ENCODE measurements at places on chromosomes 7 and 10. TPM values are rescaled to one million over a fixed set of nuclear protein-coding genes. Genes with fewer than 3 reads are reported as not detected.

CNTNAP2 gene
- 1.6 TPM for total RNA-seq

TRIM73 gene
- 6.0 TPM for total RNA-seq

TNS3 gene
- total RNA-seq = 97.2 TPM

GARIN1A gene
- 2.6 TPM for total RNA-seq

FFAR4 gene
- 6.1 TPM for total RNA-seq

ESYT2 gene
- total RNA-seq = 62.6 TPM

ELN gene
- 70.3 TPM for total RNA-seq

STAM gene
- total RNA-seq = 20.1 TPM

INSYN2A gene
- total RNA-seq = not detected

SLC16A9 gene
- 5.6 TPM for total RNA-seq

AZGP1 gene
- 104 TPM for total RNA-seq

FXYD4 gene
- 1.6 TPM for total RNA-seq

- peak; percentile 77 for DNase-seq
Observed at GRCh38 chr10:124106241-124106879, 13.0 kb upstream of the CHST15 start.

DNA sequence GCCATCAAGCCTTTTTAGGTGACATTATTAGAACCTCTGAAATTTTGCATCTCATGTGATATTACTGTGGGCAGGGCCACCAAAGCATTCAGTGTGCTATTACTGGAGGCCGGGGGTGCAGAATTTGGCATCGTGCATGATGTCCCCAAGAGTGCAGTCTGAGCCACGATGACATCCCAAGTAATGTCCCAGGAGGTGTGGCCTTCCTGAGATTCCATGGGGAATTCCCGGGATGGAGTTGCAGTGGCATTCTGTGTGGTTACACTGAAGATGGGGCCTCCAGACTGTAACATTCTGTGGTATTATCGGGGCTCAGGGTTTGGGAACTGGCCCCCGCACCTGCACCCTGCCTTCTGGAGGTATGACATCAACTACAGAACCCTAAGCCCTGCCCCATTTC lies 9.1 kb downstream of the LDB3 start:
- DNase-seq = no peak

DNA sequence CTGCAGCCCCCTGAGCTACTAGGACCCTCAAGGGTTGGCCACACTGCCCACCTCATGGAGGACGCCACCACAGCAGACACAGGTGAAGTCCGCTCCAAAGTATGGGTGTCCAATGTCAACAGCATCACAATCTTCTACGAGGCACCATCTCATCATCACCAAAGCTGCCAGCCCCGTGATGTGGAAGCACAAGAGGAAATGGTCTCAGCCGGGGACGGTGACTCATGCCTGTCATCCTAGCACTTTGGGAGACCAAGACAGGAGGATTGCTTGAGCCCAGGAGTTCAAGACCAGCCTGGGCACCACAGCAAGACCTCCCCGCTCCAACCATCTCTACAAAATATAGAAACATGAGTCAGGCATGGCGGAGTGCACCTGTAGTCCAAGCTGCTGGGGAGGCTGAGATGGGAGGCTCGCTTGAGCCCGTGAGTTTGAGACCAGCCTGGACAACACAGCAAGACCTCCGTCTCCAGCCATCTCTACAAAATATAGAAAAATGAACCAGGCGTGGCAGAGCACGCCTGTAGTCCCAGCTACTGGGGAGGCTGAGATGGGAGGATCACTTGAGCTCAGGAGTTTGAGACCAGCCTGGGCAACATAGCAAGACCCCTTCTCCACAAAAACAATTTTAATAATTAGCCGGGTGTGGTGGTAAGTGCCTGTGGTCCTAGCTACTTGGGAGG lies 48.8 kb upstream of the MYL10 start:
- DNase-seq = no peak

DNA sequence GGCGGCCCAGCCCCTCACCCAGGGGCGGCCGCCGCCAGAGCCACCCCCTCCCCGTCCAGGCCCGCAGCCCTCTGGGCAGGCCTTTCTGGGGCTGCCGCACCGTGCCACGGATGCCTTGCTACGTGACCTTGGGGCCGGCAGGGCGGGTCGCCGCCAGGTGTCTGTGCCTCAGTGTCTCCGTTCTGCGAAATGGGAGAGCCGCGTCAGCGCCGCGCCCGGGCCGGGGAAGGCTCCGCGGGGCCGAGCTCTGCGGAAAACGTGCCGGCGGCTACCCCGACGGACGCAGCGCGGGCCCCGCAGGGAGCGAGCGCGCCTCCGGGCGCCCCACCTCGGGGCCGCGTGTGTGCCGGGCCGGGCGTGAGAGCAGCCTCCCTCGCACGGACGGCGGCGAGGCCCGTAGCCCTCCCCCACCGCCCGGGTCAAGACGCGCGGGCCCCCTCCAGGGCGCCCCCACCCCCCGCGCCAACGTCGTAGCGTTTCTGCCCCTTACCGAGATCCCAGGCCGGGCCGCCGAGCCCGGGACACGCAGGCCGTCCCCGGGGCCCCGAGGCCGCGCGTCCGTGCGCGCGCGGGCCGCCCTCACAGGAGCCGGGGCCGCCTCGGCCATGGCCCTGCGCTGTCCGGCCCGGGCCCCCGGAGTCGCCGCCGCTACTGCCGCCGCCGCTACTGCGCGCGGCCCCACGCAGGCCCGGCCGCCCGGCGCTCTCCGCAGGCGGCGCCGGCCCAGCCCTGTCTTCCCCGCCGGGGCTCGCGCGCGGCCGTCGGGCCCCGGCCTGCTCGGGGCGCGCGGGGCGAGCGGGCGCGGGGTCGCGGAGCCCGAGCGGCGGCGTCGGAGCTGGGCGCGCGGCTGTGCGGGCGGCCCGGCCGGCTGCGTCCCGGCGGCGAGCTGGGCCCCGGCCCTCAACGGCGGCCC lies 1.1 kb downstream of the ZNF777 start:
- DNase-seq = peak; percentile 8

GRCh38 chr10:51857305-51857704 lies 157.9 kb upstream of the CSTF2T start:
- no peak for DNase-seq

DNA sequence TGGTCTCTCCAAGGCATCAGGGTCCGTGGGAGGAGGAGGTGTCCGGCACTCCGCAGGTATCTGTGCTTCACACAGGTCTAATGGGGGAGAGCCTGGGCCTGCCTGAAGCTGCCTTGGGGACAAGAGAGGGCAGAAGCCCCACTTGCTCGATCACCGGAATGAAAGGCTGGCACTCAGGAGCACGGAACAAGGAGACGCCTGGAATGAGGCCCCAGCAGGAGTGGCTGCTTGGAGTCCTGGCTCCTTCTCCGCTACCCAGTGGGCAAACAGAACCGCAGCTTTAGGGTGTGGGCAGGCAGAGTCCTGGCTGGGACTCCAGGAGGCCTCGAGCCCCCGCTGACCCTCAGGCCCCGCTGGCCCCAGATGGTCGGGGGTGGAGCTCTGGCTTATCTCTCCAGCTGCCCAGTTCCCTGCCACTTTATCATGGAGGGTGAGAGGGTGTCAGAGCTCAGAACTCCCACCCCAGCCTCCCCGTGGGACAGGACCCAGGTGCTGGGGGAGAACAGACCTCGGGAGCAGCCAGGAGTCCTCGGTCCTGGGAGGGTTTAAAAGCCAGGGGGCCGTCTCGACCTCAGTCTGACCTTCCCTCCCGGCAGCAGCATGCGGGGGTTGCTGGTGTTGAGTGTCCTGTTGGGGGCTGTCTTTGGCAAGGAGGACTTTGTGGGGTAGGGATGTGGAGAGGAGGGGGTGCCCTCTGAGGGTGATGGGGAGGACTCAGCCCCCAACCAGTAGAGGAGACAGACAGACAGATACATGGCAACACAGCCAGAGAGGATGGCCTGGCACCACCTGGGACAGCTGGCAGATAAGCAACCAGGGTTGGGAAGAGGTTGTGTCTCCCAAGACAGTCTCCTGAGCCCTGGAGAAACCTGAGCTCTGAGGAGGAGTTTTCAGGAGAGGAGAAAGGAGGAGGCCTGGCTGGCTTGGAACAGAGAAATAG lies at the start of gene CPA1:
Gene CPA1, plus strand, starts transcription at position 574 of the 940 bp plus-strand sequence. Its CDS starts 27 bp downstream, at position 601.
- no peak for DNase-seq

DNA sequence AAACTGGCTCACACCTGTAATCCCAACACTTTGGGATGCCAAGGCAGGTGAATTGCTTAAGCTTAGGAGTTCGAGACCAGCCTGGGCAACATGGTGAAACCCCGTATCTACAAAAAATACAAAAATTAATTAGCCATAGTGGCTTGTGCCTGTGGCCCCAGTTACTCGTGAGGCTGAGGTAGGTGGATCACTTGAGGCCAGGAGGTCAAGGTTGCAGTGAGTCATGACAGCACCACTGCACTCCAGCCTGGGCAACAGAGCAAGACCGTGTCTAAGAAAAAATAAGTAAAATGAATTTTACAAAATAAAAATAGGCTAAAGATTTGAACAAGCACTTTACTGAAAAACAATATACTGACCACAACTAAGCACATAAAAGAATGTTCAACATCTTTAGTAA lies 9.8 kb upstream of the ORC5 start:
- no peak for DNase-seq

DNA sequence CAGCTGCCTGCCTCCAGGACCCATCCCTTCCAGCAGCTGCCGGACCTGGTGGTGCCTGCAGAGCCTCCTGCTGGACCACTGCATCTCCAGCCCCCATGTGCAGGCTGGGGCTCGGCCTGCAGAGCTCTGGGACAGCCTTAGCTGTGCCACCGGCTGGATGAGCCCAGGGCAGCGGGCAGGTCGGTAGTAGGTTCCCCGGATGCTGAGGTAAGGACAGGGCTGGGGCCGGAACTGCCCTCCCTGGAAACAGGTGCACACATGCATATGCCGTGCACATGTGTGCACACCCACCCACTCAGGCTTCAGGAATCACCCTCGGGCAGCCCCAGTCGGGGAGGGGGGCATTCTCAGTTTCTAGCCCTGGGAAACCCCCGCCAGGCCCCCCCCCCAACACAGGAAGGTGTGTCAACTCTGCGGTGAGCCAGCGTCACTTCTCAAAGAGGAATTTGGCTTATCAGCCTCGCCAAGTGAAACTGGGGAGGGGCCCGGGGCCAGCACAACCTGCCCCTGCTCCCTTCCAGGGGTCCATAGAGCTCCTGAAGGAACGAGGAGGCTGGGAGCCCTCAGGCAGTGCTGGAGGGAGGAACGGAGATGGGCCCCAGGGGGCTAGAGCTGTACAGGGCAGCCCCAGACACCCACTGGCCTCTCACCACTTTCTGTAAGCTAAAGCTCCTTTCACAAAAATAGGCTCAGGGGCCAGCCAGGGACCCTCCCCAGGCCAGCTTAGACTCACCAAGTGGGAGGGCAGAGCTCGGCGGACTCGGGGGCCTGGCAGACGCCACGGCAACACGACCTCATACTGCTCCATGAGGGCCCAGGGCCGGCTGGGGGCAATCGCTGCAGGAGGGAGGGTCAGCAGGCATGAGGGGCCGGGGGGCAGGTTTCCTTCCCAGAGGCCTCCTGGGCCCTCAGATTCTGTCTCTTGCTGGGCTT lies 1.7 kb downstream of the ADAM8 start:
- no peak for DNase-seq

DNA sequence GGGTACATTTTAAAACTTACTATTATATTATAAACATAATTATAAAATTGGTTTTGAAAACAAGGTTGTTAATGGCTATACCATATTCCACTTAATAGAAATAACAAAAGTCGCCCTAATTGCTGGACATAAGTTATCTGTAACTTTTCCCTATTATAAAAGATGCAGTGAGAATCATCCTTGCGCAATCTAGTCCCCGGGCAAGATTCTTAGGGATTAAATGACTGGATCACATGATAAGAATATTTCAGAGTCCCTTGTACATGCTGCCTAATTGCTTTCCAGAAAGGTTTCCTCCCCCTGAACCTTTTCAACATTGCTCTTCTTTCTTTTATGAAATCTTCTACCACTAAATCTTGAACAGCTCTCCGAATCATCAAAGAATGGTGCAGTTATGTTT lies 479.8 kb upstream of the MKI67 start:
- DNase-seq = no peak

DNA sequence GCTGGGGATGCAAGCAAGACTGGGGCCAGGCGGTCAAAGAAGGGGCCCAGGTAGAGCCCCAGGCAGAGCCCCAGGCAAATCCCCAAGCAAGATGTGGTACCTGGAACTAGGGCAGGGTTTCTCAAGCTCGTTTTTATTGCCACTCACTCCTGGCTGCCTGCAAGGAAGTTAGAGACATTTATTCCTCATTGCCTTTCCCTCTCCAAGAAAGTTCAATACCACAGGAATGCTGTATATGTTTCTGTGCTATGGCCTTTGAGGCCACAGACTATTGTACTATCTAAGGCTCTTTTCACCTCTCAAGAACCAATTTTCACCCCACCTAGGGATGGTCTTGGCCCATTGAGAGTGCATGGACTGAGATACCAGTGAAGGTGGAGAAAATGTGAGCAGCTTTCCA lies 71.3 kb downstream of the TACC2 start:
- DNase-seq = no peak

GRCh38 chr10:94012834-94013233 lies 19.1 kb downstream of the PLCE1 start:
- DNase-seq = no peak

DNA sequence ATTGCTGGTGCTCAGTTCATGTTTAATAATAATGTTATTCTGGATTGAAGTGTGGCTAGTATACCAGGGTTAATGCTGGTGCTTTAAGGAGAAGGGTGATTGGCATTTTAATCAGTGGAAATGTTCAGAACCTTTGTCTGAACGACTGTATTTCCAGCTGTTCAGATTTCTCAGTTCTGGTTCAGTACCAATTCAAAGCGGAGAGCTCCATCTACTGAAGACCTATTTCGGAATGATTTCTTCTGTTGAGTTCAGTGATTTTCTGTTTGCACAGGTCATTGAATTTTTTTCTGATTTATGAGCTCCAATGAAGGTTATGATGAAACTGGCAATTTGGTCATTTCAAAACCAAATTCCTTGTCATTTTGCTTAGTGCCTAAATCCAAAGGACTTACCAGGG lies 160.1 kb downstream of the EXOC4 start:
- DNase-seq = no peak

DNA sequence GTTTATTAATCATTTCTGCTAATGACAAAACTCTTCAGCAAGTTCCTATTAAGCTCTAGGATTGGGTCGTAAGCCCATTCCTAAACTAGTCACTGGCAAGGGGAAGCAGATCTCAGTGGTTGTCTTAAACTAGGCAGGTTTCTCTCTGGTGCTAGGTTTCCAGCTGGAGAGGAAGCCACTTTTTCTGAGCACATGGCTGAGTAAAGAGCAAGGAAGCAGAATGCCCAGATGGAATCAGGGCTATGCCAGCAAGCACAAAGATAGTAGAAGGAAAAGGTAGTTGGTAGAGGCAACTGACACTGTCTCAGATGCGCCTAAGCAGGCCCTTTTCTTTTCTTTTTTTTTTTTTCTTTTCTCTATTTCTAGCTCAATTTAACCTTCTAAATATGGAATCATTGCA lies 224.9 kb downstream of the EXOC4 start:
- no peak for DNase-seq

GRCh38 chr7:143046426-143046851 lies 5.7 kb upstream of the OR6V1 start:
- no peak for DNase-seq
